ENCODE measurements at places on chromosomes 1 and 21. TPM values are rescaled to one million over a fixed set of nuclear protein-coding genes. Genes with fewer than 3 reads are reported as not detected.

Gene TSTD1
- total RNA-seq: 94.4 TPM

Gene MORN1
- 30.4 TPM for total RNA-seq

Gene LAD1
- 0.10 TPM for total RNA-seq

Gene ANKRD34A
- 2.8 TPM for total RNA-seq

Gene OR2M4
- total RNA-seq: not detected

DNA sequence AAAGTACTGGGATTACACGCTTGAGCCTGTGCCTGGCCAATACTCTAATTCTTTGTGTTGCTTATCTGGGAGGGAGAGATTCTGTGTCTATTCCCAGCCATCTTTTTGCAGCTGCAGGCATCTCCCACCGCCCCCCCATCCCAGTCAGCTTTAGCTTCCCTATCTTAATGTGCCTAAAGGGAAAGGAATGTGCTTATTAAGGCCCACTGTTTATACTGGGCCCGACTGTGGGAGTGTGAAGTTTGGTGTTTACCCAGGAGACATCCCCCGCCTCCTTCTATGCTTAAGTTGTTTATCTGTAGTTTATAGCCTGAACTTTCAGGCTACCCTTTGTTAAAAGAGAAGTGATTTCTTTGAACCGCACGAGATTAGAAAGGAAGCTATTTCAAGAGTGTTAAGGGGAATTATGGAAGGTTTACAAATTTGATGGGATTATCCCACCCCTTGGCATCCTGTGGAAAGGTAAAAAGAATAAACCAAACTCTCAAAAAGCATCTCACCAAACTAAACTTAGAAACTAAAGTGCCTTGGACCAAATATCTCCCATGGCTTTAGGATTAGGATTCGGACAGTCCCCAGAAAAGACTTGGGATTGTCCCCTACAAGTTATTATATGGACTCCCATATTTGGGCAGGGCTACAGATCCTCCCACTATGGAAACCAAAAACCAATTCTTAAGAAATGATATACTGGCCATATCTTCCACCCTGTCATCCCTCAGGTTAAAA is 25.5 kb upstream of the ZNF496 start:
- DNase-seq: no peak

GRCh38 chr1:176551146-176551545 is 88.2 kb downstream of the PAPPA2 start:
- no peak for DNase-seq

DNA sequence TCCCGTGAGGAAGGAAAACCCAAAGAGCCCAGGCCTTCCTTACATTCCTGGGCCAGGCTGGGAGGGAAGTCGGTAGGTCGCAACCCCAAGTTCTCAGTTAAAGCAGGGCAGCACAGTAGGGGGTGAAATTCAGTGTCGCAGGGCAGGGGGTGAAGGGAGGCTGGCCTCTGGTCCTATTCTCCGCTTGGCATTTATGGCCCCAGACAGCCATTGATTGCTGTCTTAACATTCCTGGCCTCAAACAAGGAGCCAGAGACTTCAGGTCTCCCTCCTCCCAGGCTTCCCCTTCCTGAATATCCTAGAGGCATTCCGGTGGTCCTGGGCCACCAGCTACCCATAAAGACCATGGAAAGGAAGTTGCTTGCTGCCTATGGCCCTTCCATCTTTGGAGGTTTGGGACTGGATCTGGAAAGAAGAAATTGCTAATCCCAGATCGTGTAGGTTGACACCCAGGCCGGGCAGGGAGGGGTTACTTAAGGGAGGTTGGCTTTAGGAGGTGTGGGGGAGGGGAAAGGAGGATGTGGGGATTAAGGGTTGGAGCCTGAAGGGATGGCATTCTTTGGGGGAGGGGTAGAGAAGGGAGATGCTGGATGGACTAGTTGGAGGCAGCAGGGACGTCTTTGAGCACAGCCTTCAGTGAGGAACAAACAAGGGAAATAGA is 1.7 kb downstream of the LIN28A start:
- no peak for DNase-seq

DNA sequence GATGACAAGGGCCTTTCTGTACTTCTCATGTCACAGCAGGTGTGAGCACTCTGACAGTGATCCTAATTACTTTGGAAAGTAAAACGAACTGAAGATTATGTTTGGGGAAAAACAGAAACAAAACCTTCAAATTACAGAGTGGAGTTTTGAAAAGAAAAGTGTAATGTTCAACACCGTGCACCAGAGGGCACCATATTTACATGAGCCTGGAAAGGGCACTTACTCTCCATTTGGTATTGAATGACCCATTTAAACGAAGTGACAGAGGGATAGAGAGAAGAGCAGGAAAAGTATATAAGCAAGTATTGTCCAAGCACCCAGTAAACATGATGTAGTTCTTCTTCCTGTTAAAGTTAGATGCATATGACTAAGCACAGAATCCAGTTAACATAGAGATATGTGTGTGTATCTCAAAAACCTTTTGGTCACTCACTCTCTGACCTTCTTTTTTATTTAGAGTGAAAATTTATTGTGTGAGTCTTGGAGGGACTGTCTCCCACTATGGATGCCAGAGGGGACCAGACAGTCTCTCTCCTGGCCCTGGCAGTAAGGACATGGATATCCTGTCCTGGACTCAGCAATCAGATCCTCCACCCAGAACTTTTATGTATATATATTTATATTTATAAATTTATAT is 3.8 kb upstream of the RGSL1 start:
- peak; percentile 68 for DNase-seq

DNA sequence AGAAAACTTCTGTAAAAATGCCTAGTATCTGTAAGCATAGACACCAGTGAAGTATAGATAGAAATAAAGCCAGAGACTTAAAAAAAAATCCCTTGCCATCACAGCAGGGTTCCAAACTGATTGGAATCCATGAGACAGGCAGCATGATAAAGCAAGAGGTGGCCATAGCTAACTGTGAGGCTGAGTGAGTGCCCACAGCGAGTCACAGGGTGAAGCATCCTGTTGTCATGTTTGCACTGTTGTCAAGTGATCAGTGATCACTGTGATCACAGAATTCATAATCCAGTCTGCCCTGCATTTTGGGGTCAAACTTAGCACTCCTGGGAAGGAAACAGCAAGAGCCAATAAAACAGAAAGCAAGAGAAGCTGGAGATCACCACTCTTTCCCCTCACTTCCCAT is 33.3 kb downstream of the LRRC8B start:
- DNase-seq: no peak

- DNase-seq: no peak
These were observed 5.4 kb upstream of the SFN start for GRCh38 chr1:26857473-26858060.

- no peak for DNase-seq
These were observed 135.4 kb downstream of the PLXNA2 start for GRCh38 chr1:208108646-208109330.

All from B cell (primary cell).